GDM1 (cell line): ENCODE measurements at places on chromosomes 5 and 9.

GRCh38 chr9:35611230-35611797 is 6.3 kb downstream of the TESK1 start:
- no peak for DNase-seq

GRCh38 chr9:99998266-99998665 is 91.8 kb downstream of the STX17 start:
- no peak for DNase-seq

DNA sequence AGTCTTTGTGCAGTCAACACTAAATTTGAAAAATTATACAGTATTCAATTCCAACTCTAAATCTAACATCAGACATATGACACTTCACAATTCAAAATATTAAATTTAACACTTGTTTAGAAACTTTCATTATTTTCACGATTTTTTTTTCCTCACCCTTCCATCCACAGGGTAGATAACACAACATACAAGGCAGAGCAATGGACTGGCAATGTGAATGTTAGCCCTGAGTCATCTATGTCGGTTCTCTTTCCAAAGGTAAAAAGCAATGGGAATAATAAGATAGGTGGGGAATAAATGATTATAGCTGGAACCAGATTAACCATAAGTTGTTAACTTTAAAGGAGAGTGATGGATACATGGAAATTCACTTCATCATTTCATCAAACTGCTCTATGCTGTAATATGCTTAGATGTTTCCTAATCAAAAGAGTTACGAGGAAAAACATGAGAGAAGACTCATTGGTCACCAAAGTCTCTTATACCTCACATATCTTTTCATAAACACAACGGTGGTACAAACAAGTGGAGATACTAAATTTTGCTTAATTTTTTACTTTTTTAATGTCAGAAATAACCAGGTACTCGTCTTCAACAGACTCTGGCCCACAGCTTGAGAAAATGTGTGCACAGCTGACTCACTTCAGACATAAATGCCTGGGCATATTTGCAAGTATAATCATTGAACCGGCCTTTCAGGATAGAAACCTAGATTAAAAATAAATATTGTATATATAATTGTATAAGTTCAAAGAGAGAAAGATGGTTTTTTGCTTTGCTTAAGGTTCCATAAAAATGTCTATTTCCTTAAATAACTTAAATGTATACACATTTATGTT is 23.0 kb downstream of the RFX3 start:
- DNase-seq, result no peak

- DNase-seq, result no peak
These were observed 10.5 kb downstream of the GPBP1 start for GRCh38 chr5:57184322-57184721.

- DNase-seq, result no peak
These were observed 24.4 kb downstream of the ZCCHC7 start for GRCh38 chr9:37144762-37145161.
